NCI-H345 (cell line): ENCODE measurements at places on chromosomes 7 and 10.

- no peak for DNase-seq
Measured at GRCh38 chr10:79163666-79163975, 94.9 kb downstream of the ZMIZ1 start.

GRCh38 chr7:66800591-66800990 lies 60.1 kb downstream of the RABGEF1 start:
- DNase-seq: no peak

- DNase-seq: no peak
Measured at GRCh38 chr7:28656529-28656928, 244.2 kb downstream of the CREB5 start.

DNA sequence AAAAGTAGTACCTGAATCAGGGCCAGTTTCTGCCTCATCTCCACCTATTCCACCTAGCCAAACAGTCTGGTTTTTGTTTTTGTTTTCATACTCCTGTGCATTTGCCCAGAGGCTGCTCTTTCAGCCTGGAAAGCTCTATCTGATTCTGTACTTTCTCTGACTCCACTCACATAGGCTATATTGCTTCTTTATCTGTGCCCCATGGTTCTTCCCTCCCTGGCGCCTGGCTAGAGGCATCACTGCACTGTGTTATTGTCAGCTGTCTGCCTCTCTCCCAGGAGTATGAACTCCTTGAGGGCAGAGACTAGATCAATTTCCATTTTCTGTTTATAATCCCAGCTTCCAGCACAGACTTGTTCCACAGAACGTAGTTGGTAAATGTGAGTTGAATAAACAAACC lies 5.1 kb upstream of the LMOD2 start:
- no peak for DNase-seq

DNA sequence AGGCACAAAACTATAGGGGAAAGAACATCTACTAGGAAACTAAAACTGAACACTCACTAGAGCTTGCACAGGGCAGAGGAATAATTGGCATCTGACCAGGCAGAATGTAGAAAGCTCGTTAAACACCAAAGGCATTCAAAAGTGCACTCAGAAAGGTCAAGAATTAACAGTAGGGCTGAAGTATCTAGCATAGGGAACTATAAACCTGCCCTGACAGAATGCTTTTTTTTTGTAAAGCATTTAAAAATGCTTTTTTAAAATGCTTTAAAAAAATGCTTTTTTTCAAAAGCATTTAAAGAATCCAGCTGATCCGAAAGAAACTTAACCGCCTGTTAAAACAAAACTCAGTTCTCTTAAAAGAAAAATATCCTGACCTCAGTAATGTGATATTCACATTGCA lies 74.6 kb upstream of the EGFR start:
- DNase-seq: no peak

- DNase-seq: no peak
Measured at GRCh38 chr10:90746829-90747228, 111.0 kb downstream of the HTR7 start.

GRCh38 chr10:114482480-114483304 lies 78.4 kb upstream of the AFAP1L2 start:
- no peak for DNase-seq

DNA sequence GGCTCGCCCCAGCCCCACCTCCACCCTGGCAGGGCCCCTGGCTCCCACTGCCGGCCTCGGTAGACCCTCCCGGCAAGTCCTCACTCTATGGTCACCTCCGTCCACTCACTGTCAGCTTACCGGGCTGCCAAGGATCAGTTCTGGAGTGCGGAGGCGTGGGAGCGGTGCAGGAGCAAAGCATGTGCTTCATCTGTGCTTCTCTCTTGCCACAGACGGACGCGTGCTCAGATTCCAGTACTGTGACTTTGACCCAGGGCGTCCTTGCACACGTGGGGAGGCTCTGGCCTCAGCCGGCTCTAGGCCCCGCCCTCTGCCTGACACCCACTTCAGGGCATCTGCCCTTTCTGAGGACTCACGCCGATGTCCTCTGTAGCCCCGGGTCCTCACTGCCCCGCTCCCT lies 547.5 kb upstream of the FOXK1 start:
- no peak for DNase-seq

- no peak for DNase-seq
Measured at GRCh38 chr7:4683884-4684565, 1.9 kb downstream of the FOXK1 start.

GRCh38 chr10:89363729-89364442 lies 14.0 kb upstream of the IFIT1B start:
- no peak for DNase-seq
